ENCODE measurements at places on chromosomes 12 and 14.
A peak's percentile ranks its signal among the peaks of the same experiment; 100 is the strongest.

DNA sequence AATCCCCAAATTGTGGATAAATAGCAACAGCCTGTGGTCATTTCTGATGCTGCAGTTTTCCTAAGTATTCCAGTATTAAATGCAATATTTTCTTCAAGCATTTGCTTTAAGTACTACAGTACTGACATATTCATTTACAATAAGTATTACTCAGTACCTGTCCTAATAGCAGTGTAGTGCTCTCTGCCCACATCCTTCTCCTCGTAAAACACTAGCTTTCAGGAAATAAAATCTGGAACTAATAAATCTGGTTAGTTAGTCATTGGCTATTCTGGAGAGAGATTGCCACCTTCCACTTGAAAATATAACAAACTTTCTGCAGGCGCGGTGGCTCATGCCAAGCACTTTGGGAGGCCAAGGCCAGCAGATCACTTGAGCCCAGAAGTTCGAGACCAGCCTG is 441.5 kb downstream of the PRKD1 start:
- DNase-seq = no peak

DNA sequence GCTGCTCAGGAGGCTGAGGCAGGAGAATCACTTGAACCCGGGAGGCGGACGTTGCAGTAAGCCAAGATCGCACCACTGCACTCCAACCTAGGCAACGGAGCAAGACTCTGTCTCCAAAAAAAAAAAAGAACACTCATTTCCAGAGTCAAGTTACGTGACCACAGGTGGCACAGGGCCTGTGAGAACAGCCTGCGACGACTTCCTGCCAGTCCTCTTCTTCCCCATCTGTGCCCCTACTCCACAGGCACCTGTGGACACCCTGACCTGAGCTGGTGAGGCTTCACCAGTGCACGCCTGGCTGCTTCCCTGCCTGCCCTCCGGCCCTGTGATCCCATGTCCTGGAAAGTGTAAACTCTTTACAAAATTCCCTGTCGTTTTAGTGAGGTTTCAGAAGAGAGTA is 77.7 kb downstream of the PPP2R5C start:
- DNase-seq = no peak

- DNase-seq = no peak
Observed at GRCh38 chr14:104428333-104428851, 151.2 kb upstream of the C14orf180 start.

- DNase-seq = no peak
Observed at GRCh38 chr12:123723011-123723410, 10.9 kb downstream of the ATP6V0A2 start.

- DNase-seq = no peak
Observed at GRCh38 chr12:8687846-8688601, 9.8 kb upstream of the RIMKLB start.

GRCh38 chr14:91027561-91027960 is 32.9 kb downstream of the RPS6KA5 start:
- DNase-seq = no peak

DNA sequence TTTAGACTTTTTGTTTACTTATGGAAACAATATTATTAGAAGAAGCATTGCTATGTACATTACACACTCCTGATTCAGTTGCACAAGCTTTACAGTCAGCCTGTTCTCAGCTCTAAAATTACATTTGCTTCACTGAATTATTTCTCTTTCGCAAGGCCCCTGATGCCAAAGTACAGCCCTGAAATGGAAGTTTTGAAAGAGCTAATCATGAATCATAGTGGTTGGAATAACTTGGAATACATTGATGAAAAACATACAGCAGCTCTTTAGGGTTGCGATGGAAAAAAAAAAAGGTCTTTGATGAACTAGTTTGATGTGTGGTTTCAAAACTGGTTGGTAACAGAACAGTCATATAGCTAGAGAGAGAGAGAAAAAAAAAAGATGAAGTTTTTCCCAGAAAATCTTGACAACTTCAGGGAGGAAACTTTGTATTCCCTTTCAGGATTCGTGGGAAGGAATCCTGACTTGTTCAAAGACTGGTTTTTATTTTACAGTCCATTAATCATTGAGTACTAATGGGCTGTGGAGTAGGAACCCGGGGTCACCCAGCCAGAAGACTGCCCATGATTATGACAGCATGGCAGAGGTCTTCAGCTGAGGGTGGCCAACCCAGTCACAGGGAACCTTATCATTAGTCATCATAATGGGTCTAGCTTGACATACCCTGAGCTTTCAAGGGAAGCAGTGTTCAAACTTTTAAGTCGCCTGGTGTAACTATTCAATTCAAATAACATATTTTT is 460.1 kb downstream of the NAV3 start:
- DNase-seq = no peak

GRCh38 chr12:82415402-82415801 is 57.1 kb downstream of the METTL25 start:
- no peak for DNase-seq

DNA sequence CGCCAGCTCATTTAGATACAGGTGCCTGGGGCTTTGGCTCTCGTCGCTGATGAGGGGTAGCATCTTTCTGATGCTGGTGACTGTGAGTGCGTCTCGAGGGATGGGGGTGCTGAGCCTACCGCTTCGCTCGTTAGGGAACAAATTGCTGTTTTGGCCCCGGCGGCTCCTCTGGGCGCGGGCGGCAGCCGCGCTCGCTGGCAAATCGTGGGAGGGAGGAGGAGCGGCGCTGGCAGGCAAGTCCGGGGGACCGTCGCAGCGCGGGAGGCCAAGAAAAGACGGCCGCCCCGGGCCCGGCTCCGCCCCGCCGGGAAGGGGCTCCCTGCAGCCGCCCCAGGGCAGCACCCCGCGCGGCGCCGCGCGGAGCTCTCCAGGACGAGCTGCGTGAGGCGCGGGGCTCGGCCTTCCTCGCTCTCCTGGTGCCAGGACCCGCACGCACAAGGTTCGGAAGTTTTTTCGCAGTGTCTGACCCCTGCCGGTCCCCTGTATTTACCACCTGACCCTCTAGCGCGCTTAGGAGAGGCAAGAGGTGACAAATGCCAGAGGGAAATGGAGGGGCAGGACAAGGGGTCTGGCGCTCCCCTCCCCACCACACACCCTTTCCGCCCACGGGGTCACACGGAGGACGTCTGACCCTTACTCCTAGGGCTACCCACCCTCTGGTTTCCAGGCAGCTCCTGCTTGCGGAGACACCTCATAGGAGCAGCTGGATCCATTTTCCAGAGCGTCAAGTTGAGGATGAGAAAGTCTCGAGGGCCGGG is 899 bp upstream of the KCNH3 start:
- DNase-seq = no peak

DNA sequence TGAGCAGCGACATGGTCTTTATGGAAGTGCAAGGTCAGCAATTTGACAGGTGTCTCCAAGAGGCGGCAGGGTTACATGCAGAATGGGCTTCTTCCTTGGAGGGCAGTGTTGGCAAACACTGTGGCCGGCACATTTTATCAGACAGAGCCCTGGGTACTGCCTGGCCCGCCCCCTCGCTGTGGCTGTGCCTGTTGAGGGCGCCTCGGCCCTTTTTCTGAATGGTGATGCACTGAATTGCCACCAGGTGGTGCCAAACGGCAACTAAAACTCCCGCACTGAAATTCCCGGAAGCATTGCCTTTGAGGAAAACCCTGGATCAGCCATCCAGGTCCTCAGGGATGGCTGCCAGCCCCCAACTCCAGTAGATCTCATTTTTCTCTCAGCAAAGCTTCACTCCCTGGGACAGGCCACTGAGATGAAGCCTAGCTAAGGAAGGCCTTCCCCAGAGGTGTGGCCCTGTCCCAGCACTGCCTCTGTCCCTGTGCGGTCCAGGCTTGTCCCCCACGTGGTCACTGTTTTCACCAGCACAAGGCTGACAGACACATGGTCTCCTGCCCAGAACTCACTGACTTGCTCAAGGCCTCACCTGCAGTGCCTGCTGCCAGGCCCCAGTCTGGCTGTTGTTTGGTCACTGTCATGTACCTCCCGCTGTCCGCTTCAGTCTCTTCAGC is 73.6 kb downstream of the TESC start:
- DNase-seq = peak; percentile 24

- no peak for DNase-seq
Observed at GRCh38 chr14:68084256-68084655, 264.7 kb downstream of the RAD51B start.

- DNase-seq = no peak
Observed at GRCh38 chr14:99384450-99385417, 95.9 kb downstream of the SETD3 start.

GRCh38 chr12:60684988-60685655 is 1089.3 kb downstream of the SLC16A7 start:
- no peak for DNase-seq

DNA sequence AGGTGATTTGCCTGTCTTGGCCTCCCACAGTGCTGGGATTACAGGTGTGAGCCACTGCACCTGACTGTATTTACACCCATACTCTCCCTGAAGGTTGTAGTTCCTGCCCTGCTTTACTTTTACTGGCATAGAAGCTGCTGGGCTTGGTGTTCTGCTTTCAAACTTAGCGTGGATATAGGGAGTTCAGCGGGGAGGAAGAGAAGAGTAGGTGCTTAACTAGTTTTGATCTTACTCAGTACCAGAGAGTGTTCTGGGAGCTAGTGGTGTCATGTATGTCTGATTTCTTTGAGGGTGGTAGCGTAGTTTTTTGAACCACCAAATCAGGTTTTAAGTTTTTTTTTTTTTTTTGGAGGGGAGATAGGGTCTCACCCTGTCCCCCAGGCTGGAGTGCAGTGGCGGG is 13.8 kb downstream of the RCOR1 start:
- no peak for DNase-seq

DNA sequence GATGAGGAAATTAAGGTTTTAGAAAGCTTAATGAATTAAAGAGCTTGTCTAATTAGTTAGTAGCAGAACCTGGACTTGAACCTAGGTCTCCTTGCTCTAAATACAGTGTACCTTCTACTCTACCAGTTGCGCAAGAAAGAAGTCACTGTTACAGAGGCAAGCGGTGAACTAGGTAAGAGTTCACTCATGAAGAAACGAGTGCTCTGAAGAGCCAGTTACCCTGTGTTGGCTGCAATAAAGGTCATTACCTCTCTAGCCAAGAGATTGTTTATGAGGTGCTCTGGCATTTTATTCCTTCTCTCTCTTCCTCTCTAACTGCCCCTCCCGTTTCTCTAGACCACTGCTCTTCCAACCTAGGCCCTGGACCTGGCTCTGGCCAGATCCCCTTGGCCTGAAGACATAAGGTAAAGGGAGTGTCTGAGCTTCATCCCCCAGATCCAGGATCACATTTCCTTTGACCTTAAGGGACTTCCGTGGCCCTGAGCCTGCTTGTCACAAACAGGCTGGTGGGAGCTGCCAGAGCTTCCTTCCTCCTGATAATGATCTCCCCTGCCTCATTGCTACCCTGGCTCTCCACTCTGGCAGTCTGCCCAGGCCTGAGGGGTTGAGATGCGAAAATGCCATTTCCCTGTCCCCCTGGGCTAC is 1.9 kb downstream of the RNASE7 start:
- DNase-seq = no peak

DNA sequence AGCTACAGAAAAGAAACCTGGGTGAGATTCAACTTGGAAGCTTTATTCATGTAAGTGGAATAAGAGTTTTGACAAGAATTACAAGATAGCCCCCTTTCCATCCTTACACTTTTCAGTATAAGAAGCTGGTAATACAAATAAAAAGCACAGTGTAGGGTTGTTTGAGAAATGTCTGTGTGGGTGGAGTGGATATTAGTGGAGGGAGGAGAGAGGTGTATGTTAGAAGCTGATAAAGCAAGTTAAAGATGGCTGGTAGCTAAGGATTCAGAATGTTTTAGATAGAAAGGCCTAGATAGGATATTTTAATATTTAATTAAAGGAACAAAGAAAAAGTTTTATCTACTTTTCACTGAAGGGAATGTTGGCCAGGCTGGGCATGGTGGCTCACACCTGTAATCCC is 12.5 kb downstream of the CFAP54 start:
- DNase-seq = no peak

DNA sequence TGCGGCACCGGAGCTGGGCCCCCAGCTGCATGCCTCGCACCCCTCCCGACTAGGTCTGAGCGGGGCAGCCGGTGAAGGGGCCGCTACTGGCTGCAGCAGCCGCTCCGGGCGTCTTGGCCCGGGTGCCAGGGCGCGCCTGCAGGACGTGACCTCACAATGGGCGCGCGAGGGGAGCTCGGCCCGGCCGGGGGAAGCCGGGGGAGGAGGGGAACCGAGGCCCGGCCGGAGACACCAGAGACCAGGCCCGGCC is 353 bp downstream of the BAG5 start:
- no peak for DNase-seq

GRCh38 chr12:473863-474577 is 14.3 kb downstream of the B4GALNT3 start:
- no peak for DNase-seq

- DNase-seq = no peak
Observed at GRCh38 chr14:52876806-52877205, 74.0 kb downstream of the FERMT2 start.

DNA sequence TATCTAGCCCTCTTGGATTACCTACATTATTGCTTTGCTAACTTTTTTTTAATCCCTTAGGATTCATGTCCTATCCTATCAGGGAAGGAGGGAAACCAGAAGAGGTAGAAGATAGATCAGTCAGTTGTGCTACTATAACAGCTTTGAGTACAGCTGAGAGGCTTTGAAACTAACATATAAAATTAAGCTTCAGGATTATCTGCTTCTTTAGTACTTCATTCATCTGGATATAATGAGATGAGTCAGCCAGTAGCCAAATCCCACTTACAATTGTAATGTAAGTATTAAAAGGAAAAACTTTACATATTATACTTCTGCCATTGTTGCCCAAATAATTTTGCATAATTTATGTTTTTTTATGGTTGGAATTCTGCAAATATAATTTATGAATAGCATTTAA is 33.4 kb upstream of the ANO6 start:
- DNase-seq = no peak

All from stimulated activated CD4-positive, alpha-beta T cell treated with anti-CD3 and anti-CD28 coated beads, TNF-alpha, amount 100 ng/mL, for 1 hour (primary cell).